Neural progenitor cell (in vitro differentiated cells): ENCODE measurements at places on chromosomes 4 and X.

GRCh38 chr4:87974856-87975462 is 555 bp upstream of the SPP1 start:
- no peak for DNase-seq

GRCh38 chr4:155342142-155342541 is 34.6 kb downstream of the MAP9 start:
- no peak for DNase-seq

- DNase-seq = no peak
These were observed 28.8 kb upstream of the GRIA3 start for GRCh38 chrX:123155327-123155726.

DNA sequence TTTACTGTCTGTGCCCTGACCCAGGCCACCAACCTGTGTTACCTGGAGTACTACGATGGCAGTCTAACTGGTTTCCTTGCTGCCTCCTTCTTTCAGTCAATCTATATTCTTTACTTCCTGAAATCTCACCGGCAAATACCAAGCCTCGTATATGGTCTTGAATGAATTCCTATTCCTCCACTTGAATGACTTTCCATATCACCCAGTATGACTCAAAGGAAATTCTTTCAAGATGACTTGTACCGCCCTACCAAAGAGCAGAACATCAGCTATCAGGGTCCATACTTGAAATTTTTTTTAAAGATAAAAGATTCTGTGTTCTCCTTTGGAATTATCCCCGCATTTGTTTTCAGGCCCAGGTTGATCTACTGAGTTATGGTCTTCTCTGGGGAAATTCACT is 378.0 kb downstream of the AFF2 start:
- DNase-seq = no peak

GRCh38 chrX:41653125-41653524 is 35.6 kb upstream of the GPR34 start:
- DNase-seq = no peak

DNA sequence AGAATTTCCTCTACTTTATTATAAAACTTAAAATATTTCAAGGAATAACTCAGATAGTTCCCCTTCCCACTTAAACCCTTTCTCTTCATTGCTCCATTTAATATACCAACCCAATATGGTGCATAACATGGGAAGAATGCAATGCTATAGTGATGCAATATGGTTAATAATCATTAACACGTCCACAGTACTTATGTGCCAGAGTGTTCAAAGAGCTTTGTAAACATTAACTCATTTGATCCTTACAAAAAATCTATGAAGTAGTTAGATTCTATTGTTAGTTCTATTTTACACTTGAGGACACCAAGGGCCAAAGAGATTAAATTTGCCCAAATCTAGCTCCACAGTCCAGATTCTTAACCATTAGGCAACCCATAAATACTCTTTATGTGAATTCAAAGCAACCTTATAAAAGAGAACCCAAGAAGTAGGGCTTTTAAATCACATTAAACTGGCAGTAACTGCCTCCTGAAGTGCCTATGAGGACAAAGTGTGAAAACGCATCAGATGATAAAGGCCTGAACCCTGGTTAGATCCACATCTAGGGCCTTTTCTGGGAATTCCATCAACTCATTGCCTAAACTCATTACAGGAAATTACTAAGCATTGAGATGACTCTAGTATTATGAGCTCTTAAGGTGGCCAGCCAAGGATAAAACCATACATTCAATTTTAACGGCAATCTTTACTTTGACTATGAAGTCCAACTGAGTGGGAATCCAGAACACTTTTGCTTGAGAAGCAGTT is 94.3 kb downstream of the AREG start:
- no peak for DNase-seq

- no peak for DNase-seq
These were observed 142.9 kb downstream of the TMEM164 start for GRCh38 chrX:110145854-110146253.

DNA sequence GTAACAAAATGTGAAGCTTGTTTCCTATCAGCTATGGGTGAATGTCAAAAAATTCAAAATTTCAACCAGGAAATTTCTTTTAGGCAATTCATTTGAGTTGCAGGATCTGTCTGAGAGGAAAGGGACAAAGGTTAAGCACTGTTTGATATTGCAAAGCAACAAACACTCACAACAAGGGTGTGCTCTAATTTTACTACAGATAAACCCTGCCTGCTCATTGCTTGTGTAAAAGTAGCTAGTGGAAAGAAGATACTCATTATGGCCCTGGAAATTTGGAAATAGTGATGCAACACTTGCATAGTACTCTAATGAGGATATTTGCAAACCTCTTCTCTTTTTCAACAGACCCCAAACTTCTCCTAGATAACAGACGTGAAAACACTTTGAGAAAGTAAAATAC is 27.1 kb downstream of the FAM47E start:
- DNase-seq = no peak

GRCh38 chr4:70932984-70933383 is 30.8 kb downstream of the MOB1B start:
- DNase-seq = no peak

DNA sequence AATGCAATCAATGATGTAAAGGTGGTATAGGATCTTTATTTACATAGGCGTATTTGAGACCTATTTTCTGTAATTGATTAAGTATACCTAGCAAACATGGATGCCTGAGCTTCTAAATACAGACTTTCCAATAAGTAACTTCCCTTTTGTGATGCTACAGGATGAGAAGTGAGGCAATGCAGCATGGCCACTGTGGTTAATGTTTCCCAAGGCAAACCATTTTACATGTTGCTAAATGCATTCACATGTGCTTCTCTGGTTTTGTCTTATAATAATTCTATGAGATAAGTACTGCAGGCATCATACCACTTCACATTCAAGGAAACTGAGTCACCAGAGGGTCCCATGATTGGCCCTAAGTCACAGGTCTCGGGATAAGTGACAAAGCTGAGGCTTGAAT is 35.7 kb upstream of the NKX3-2 start:
- no peak for DNase-seq
